ENCODE measurements at places on chromosomes 1 and 21. TPM values are rescaled to one million over a fixed set of nuclear protein-coding genes. Genes with fewer than 3 reads are reported as not detected.

- DNase-seq, result no peak
Observed at GRCh38 chr1:109757936-109758786, 5.6 kb downstream of the EPS8L3 start.

GRCh38 chr1:9882296-9882944 is 27.6 kb downstream of the CTNNBIP1 start:
- no peak for DNase-seq

DNA sequence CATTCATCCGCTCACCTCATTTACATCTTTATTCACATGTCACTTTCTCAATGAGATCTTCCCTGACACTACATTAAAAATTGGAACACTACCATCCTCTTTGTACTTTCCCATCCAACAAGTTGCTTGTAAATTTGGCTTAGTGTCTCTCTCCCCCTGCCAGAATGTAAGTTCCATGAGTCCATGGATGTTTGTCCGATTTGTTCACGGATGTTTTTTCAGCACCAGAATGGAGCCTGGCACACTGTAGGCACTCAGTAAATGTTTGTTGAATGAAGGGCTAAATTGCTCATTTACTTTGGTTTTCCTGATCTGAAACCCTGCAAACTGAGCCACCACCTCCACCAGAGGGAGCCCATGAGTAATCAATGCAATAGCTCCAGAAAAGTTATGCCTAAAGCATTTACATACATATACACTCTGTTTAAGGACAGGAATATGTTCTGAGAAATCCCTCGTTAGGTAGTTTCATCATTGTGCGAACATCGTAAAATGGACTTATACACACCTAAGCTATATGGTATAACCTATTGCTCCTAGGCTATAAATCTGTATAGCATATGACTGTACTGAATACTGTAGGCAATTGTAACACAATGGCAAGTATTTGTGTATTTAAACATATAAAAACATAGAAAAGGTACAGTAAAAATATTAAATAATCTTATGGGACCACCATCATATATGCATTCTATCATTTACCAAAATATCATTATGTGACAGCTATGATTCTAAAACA is 2.8 kb upstream of the EYA3 start:
- peak; percentile 57 for DNase-seq

DNA sequence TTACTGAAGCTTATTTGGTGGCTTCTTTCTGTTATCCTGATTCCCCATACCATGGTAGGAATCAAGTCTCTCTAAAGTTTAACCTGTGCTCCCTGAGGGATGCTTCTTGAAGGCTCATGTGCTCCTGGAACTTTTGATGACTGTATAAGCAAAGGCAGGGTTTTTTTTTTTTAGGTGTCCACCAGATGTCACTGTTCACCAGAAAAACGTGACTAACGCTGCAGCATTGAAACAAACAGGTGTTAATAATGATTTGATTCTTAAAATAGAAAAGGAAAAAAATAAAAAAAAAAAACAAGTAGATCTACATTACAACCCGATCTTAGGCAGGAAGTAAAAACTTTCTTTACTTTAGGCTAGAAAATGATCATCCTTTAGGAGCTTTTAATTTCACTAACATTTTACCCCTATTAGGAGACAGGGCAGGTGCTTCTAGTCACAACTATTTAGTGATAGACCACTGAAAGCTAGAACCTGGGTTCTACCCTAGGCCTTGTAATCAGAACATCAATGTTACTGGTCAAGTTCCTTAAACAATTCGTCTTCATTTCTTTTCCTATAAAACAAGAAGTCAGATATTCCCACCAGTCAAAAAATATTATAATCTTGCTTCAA is 223.0 kb downstream of the PLA2G4A start:
- DNase-seq, result peak; percentile 31

GRCh38 chr1:51063121-51063520 is 38.9 kb upstream of the C1orf185 start:
- peak; percentile 87 for DNase-seq

DNA sequence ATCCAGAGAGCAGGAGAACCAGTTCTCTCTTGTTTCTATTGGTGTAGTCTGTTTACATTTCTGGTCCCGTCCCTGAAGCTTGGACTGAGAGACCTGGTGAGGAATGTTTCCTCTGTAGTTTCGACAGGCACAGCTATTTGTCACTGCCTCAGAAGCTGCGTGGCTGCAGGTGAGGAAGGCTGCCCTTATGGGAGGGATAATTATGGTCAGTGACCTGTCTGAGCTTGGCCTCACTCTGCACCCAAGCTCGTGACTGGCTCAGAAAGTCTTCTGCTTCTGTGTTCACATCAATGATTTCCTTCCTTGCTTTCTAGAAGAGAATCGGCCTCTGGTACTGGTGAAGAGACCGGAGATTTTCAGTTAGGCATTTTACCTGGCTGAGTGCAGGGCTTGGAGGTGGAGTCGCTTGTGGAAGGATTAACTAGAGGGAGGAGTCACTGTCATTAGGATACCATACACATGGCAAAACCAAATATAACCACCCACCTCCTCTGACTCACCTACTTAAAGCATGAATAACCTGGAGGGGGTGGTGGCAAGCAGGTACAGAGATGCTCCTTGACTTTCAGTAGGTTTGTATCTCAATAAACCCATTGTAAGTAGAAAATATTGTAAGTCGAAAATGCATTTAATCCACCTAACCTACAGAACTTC is 19.9 kb upstream of the WDR26 start:
- peak; percentile 93 for DNase-seq

GRCh38 chr1:72485801-72486200 is 203.5 kb upstream of the NEGR1 start:
- DNase-seq, result no peak

GRCh38 chr21:46347791-46348381 is 23.9 kb downstream of the PCNT start:
- no peak for DNase-seq

DNA sequence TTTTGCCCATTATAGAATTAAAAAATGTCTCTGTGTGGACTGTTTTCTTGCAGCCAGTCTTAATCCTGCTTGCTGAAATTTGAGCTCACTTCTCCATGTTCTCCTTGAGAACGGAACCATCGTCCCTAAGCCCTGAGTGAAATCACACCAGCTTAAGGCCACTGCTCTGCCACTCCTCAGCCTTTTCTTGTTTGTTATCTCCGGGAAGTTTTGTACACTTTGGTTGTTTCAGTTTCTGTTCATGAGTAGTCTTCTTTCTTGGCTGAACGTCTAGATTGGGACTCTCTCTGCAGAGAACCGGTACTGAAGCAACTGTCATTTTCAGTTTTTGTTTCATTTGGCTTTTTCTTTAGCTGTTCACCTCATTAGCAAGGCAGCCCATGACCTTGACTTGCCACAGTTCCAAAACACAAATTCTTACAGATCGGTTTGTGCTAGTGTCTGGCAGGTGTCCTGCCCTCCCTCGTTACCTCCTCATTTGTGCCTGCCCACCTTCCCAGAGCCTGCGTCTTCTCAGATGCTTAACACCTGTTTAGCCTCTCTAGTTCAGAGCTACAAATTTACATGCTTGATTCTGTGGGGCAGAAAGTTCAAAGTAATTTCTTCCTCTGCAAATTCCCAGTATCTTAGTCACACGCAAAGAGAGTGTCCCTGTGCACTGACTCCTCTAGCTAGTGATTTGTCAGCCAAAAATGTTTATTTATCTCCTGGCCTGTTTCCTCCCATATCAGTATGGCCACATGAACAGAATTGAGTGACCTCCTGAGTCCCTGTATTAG is 12.4 kb downstream of the PSEN2 start:
- no peak for DNase-seq

GRCh38 chr1:24416666-24417391 is 1.2 kb downstream of the NIPAL3 start:
- DNase-seq, result peak; percentile 94

DNA sequence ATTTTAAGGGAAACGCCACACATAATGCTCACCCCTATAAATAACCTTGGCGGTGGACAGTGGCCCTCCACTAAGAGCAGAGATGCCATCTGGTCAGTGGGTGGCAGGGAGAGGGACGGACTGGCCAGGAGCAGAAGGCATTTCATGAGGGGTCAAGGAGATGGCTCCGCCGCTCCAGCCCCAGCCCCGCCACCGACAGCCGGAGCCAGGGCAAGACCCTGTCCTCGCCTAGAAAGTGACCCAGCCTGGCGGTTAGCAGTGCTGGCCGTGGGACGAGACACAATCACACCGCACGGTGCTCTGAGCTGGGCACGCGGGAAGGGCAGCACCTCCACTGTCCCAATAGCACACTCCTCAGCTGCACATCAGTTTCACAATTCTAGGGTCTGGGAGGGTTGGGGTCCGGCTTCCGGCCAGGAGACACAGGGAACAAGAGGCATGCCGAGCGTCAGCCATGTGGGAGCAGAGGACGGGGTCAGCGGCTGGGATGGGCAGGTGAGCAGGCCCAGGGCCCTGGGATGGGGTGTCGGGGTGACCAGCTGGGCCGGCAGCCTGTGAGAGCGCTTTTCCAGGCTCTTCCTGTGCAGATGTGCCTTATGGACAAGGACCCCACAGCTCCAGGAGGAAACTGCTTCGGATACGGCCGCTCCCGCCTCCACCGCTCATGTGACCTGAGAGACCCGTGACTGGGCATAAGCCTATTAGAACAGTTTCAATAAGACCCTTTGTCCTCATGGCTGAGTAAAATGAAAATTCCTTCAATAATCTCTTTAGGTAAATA is 5.7 kb downstream of the SLC19A1 start:
- DNase-seq, result no peak

DNA sequence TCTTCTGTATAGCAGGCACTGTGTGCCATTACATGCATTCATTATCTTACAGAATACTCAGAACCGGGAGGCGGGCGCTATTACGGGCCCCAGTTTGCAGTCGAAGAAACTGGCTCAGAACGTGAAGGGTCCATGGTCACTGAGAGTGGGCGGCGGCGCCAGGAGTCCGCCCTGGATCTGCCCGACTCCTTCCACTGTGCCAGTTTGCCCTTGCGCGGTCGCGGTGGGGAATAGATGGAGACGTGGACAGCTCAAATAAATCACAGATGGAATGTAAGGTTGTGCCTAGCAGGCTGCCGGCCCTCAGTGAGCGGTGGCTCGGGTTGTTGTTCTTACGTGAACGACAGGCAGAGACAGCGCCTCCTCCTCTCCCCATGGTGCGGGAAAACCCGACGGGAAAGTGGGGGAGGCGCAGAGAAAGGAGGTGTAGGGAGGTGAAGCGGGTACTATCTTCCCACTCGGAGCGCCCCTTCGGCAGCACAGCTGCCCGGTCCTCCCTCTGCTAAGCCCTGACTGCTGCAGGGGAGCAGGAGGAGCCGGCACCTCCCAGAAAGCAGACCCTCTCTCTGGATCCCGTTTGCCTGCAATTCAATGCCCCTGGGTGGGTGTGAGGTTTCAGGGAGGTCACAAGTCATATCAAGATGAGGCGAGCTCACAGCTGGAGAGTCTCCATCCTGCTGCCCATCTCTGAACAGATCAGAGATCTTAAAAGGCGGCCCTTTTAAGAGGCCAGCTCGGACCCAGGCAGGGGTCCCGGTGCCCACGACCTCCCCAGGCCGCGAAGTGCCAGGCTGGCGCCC is 1.1 kb downstream of the COL9A2 start:
- DNase-seq, result no peak

- no peak for DNase-seq
Observed at GRCh38 chr1:207286786-207287468, 34.6 kb upstream of the CD55 start.

DNA sequence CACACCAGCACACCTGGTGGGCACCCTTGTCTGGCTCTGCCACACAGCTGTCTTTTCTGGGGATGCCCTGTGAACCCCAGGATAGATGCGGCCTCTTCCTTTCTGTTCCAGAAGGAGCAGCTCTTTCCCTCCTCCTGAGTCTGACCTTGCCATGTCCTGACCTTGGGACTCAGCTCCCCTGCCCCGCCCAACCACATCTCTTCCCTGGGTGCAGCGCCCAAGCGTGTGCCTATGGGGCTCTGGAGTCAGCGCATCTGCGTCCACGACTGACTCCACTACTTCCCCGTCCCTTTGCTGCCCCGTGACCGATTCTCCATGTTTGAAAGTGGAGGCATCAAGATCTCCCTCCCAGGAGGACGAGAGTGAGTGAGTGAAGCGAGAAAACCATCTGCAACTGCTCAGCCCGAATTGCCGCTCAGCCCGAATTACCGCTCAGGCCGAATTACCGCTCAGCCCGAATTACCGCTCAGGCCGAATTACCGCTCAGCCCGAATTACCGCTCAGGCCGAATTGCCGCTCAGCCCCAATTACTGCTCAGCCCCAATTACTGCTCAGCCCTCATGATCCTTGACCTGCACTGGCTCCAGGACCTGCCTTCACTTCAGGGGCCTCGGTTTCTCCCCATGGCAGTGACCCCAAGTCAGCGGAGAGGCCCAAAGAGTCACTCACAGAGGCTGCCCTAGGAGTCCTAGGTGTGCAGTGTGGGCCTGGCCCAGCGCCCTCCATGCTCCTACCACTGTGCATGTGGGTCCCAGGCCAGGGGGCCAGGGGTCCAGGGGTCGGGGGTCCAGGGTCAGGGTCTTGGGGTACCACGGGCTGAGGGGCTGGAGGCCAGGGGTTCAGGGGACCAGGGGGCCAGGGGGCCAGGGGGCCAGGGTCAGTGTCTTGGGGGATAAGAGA is 18.6 kb upstream of the TTC34 start:
- no peak for DNase-seq

- no peak for DNase-seq
Observed at GRCh38 chr1:24349891-24350290, 30.7 kb downstream of the GRHL3 start.

DNA sequence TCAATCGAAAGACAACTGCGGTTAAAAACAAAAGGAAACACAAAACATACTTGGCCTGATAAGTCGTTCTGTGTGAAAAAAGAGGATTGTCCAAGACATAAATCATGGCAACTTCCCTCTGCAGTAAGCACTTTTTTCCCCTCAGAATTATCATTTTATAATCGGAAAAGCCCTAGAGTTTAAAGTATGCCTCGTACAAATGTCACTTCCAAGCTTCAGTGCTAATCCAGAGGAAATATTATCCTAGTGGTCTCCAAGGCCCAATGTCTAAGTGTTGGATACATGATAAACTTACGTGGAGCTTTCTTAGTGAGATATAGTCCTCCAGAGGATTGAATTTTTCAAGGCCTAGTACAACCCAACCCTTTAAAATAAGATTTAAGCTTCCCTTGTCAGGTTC is 11.2 kb upstream of the NTMT2 start:
- DNase-seq, result no peak

Gene APOBEC4
- not detected for total RNA-seq

Gene CTTNBP2NL
- 38.7 TPM for total RNA-seq

Gene PYHIN1
- total RNA-seq, result 0.26 TPM

Gene TEKT2
- total RNA-seq, result not detected

Gene ABCG1
- 23.2 TPM for total RNA-seq

Gene RXFP4
- total RNA-seq, result not detected

Gene TTC39A
- 1.0 TPM for total RNA-seq

Gene LY9
- total RNA-seq, result not detected

Gene VANGL2
- total RNA-seq, result 6.0 TPM

Gene BRDT
- total RNA-seq, result not detected

Gene SLC9C2
- not detected for total RNA-seq

Gene KIF14
- total RNA-seq, result 4.7 TPM
